Stimulated activated effector memory CD8-positive, alpha-beta T cell treated with anti-CD3 and anti-CD28 coated beads, Interleukin-12 subunit alpha, Interleukin-12 subunit beta, amount 100 ng/mL, for 72 hours (primary cell): ENCODE measurements at places on chromosomes 3 and 15.

DNA sequence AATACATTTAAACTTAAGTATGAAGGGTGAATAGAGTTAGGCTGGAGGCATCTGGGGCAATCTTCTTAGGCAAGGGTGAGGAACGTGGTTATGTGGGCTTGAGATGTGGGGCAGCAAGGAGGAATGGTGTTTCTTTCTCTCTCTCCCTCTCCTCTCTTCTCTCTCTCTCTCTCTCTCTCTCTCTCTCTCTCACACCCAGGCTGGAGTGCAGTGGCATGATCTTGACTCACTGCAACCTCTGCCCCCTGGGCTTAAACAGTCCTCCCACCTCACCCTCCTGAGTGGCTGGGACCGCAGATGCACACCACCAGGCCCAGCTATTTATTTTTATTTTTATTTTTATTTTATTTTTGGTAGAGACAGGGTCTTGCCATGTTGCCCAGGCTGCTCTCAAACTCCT is 4.0 kb upstream of the MGA start:
- DNase-seq, result no peak

DNA sequence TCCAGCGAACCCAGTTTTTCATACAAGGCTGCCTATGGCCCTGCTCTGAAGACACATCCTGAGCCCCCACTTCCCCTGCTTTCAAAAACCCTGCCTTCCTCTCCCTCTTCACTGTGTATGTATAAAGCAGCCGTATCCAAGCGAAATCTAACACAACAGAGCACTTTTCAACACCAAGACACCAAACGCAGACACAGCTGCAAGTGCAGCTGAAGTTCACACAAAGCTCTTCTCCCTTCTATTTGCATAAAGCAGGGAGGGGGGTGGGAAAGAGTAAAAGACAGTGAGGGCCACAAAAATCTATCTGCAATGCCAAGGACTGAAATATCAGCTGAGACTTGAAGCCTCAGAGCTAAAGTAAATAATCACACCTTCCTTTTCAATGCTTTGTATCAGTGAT is 35.1 kb upstream of the CSPG5 start:
- DNase-seq, result no peak

DNA sequence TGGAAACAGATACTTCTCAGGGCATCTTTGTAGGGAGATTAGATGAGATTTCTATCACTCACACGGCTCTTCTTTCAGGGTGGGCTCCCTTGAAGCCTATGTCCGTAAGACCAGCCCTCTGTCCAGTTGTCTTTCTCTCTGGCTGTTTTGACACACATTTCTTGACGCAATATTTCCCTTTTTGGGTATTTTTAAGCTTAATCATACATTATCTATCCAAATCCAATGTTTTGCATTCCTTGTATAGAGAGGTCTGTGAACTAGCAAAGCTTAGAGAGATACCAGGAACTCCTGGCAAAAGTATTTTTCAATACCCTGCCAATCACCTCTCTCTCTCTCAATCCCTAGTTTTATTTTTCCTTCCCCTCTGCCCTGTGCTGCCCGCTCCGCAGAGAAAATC is 79.3 kb downstream of the EOMES start:
- no peak for DNase-seq

GRCh38 chr15:89401631-89402517 is 67.2 kb upstream of the POLG start:
- DNase-seq, result no peak

- DNase-seq, result no peak
Measured at GRCh38 chr3:132790806-132791205, 68.6 kb upstream of the NPHP3 start.

DNA sequence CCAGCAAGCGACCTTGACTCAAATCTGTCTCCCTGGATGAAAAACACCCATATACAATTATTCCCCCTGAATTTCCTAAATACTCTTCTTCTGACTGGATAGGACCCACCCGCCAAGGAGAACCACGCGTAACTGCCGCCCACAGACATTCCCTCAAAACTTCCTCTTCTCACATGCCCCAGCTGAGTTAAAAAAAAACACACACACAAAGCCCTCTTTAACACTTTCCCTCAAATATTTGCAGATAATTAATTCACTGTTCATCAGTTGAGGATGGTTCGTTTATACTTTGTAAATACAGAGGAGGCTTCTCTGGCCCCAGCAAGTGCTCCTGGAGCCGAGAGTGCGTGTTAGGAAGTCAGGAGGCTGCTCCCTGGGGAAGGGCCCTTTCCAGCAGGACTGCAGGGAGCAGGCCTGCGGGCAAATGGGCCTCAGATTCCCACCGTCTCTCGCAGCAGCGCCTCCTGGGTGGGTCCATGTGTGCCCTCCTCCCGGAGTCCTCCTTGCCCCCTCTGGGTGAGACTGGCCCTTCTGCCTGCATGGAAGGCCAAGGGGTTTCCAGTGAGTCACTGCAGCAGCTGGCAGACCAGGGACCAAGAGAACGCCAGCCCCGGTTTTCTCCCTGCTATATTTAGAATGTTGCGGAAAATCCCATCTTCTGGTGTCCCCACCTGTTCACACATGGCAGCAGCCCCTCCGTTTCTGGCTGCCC is 46.8 kb downstream of the MGLL start:
- DNase-seq, result no peak

DNA sequence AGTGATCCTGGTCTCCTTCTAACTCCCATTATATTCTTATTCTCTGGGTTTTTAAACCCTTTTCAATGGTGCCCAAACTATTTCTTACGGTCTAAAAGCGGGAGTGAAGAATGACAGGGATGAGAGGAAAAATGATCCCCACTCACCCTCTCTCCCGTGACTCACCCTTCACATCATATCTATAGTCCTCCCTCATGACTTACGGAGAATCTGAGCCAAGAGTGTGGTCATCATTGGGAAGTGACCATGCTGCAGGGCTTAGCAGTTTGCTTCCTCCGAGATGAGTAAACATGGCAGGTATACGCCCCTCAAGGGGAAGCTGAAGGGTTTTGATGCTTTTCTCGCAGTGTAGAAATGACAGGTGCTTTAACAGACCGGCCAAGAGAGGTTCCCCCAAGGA is 274.0 kb downstream of the RYR3 start:
- no peak for DNase-seq

- DNase-seq, result no peak
Measured at GRCh38 chr15:44598892-44599291, 61.9 kb downstream of the EIF3J start.

DNA sequence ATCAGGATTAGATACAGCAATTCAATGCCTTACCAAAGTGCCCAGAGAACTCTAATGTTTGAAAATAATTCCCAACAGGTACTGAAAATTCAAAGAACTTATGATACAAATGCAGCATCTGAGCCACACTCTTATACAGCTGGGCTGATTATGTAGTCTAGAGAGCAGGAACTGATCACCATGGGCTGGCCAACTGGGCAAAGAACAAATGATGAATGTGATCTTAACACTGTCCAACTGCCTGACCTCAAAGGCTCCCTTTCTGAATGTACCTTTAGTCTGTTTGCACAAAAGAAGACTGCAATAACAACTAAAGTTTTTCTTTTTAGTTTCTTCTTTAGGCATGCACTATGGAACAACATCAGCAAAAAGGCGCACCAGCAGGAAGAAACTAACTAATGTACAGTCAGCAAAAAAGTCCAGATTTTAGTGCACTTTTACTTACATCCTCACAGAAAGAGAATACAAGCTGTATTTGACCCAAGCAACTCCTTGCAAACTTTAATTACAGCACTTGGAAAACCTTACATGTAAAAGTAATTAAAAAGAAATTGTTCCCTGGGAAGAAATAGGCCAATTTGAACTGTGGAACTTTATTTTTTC is 1095.1 kb downstream of the IGSF11 start:
- DNase-seq, result no peak
